SJSA1 (cell line): ENCODE measurements at places on chromosomes 7 and 10.

DNA sequence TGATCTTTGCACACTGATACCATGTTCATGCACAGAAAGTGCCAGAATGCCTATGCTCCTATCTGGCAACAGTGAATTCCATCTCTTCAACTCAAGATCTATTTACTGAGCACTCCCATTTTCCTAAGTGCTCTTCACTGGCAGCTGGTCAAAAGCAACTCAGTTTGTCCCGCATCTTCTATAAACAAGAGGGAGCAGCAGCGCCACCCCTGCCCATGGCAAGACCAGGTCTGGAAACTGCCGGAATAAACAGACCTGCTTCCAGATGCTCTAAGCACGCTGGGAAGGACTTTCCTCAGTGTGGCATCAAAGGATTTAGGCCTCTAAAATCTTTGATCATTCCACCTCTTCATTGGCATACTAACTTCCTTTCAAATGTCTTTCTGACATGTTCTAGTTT lies 104.4 kb upstream of the MACROH2A2 start:
- DNase-seq, result no peak
- no peaks in the 10 kb centered on the region for H3K27me3 ChIP-seq
- H3K4me3 ChIP-seq, result no peak overlapping the region
- H3K27ac ChIP-seq, result no peak overlapping the region
- H3K36me3 ChIP-seq, result peaks cover 53% of the 10 kb centered on the region

DNA sequence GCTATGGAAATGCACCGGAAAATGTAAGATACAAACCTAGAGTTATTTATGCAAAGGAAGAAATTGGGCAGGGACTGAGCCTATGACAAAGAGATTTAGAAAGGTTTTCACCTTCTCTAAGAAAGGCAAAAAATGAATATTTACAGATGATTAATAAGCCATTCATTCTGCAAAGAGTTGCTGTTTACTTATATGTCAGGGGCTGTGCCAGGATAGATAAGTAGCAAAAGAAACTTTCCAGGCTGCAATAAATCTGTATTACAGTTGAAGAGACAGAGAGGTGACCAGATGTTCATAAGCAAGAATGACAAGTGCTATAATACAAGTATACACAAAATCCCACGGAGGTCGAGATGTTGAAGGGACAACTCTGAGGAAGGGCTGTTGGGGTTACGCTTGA lies 299.6 kb downstream of the CALN1 start:
- no peak overlapping the region for H3K27ac ChIP-seq
- H3K27me3 ChIP-seq, result no peaks in the 10 kb centered on the region
- H3K36me3 ChIP-seq, result no peaks in the 10 kb centered on the region
- H3K4me3 ChIP-seq, result no peak overlapping the region

DNA sequence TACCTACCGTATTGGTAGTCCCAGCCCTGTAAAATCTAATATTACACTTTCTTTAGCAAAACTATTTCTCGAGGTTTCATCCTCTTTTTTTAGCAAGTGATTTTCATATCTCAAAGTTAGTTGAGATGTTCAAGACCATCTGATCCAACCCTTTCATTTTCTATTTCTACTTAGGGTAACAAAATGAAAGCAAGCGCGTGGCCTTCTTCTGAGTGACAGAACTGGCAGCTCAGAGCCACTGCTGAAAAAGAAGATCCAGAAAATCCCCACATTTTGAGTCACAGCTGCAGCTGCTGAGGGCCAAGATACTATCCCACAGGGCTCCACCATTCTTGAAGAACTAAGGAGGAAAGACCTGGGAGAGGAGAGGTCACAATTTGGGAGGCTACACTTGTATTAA lies 24.8 kb upstream of the ZNF800 start:
- H3K36me3 ChIP-seq, result no peaks in the 10 kb centered on the region
- H3K27ac ChIP-seq, result no peak overlapping the region
- no peaks in the 10 kb centered on the region; the same call in 1 of the 2 replicates for H3K27me3 ChIP-seq
- no peak overlapping the region for H3K4me3 ChIP-seq
- no peak for DNase-seq

GRCh38 chr10:99920901-99921300 lies 88.8 kb downstream of the DNMBP start:
- no peak for DNase-seq
- H3K36me3 ChIP-seq, result peaks cover 13% of the 10 kb centered on the region
- H3K27ac ChIP-seq, result no peak overlapping the region
- H3K27me3 ChIP-seq, result no peaks in the 10 kb centered on the region
- H3K4me1 ChIP-seq, result no peaks in the 10 kb centered on the region

DNA sequence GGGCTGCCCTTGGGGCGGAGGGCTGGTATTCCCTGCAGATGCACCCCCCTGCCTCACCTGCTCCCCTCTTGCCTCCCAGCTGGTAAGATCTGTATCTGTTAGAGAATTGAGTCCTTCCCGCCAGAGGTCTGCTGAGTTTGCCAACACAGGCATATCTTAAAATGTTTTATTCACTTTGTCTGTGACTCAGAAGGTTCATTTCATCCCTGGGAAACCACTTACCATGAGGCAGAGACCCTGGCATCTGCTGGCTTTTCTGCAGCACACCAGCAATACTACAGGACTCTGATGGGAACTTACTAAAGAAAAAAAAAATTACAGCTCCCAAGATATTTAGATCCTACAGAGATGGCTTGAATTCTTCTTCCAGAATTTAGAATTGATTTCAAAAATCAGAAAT lies 131.3 kb downstream of the PLPP4 start:
- H3K27ac ChIP-seq, result no peak overlapping the region
- no peak for DNase-seq
- no peaks in the 10 kb centered on the region for H3K27me3 ChIP-seq
- H3K36me3 ChIP-seq, result no peaks in the 10 kb centered on the region

- H3K27ac ChIP-seq, result no peak overlapping the region
- H3K4me1 ChIP-seq, result peaks cover 7% of the 10 kb centered on the region
- no peaks in the 10 kb centered on the region for H3K27me3 ChIP-seq
- no peaks in the 10 kb centered on the region for H3K36me3 ChIP-seq
These were observed 33.2 kb upstream of the ELN start for GRCh38 chr7:73994761-73995160.

DNA sequence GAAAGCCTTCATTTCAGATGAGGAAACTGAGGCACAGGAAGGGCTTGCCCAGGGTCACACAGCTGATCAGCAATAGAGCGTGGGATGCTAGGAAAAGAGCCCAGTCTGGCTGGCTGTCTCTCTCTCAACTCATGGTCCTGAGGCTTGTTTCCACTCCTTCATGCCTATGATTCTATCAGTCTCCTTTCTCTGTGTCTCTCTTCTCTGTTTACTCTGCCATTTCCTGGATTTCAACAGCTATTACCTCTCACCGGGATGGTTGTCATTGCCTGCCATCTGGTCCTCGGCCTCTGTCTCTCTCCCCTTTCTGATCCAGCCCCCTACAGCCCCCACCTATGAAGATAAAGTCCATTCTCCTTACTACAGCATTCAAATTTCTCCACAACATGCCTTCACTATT lies 93.3 kb upstream of the AGBL3 start:
- no peak overlapping the region for H3K27ac ChIP-seq
- H3K27me3 ChIP-seq, result no peaks in the 10 kb centered on the region
- peaks cover 41% of the 10 kb centered on the region for H3K4me1 ChIP-seq
- no peak overlapping the region for H3K4me3 ChIP-seq
- no peak for DNase-seq
- peaks cover 79% of the 10 kb centered on the region for H3K36me3 ChIP-seq

- peaks cover 58% of the 10 kb centered on the region for H3K4me1 ChIP-seq
- DNase-seq, result no peak
- no peak overlapping the region for H3K4me3 ChIP-seq
- no peaks in the 10 kb centered on the region for H3K27me3 ChIP-seq
- H3K27ac ChIP-seq, result peak overlapping the region; percentile 3; the same call in 1 of the 2 replicates
These were observed 7.6 kb downstream of the LZTS2 start for GRCh38 chr10:101007099-101007711.

DNA sequence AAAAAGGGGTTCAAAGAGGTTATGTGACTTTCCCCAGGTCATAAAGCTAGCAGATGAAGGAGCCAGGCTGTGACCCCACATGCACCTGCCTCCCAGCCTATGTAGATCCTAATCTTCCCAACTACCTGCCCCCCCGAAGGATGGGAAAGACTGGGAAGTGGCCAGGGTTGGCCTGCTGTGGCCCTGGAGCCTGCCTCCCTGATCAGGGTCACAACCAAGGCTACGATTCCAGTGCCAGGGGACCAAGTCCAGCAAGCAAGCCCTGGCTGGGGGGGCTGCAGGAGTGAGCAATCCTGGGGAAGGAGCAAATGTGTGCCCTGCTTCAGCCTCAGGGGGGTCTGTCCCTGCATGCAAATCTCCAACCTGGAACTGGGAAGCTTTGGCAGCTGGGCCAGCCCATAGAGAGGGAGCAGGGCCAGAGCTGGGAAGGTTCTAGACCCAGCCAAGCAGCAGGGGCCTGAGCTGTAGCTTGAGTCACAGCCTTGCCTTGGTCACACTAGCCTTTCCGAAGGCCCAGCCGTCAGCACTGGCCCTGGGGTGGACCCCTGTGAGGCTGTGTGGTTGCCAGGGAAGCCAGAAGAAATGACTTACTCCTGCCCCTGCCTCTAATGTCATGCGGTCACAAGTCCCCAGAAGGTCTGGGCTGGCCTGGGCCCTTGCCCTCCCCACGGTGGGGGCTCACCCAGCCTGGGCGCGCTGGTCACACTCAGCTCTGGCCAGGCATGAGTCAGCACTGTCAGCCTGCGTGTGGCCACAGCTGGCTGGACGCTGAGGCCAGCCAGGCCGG lies 96.4 kb upstream of the ZMIZ1 start:
- H3K36me3 ChIP-seq, result no peaks in the 10 kb centered on the region
- no peaks in the 10 kb centered on the region for H3K27me3 ChIP-seq
- peak; percentile 95 for DNase-seq

DNA sequence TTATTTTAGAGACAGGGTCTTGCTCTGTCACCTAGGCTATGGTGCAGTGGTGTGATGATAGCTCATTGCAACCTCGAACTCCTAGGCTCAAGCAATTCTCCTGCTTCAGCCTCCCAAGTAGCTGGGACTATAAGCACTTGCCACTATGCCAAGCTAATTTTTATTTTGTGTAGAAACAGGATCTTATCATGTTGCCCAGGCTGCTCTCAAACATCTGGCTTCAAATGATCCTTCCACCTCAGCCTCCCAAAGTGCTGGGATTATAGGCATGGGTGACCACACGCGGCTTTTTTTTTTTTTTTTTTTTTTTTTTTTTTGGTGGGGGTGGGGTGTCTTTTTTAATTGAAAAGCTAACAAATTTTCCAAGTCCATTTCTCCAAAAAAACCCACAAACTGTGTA lies 18.4 kb downstream of the HPS6 start:
- no peaks in the 10 kb centered on the region for H3K4me1 ChIP-seq
- DNase-seq, result no peak
- no peak overlapping the region for H3K4me3 ChIP-seq
- H3K27ac ChIP-seq, result no peak overlapping the region
- H3K27me3 ChIP-seq, result no peaks in the 10 kb centered on the region
- H3K36me3 ChIP-seq, result no peaks in the 10 kb centered on the region

DNA sequence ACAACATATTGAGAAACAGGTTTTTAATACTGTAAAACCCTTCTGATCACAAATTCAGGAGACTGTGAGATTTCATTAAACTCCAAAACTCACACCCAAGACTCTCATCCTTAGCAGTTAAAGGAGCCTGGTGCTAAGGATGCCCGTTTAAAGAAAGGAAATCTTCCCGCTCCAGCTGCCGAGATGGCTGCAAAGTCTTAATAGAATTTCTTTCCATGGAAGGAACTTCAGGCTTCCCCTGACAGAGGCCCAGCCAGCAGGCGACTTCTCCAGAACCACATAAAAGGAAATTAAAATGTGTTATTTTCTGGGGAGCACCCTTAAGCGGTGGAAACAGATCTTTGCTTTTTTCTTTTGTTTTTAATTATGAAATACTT lies 104.7 kb upstream of the CHST15 start:
- no peak overlapping the region for H3K27ac ChIP-seq
- H3K4me1 ChIP-seq, result no peaks in the 10 kb centered on the region
- no peak overlapping the region for H3K4me3 ChIP-seq
- no peaks in the 10 kb centered on the region for H3K36me3 ChIP-seq

GRCh38 chr10:33102071-33102470 lies 144.0 kb upstream of the ITGB1 start:
- no peaks in the 10 kb centered on the region for H3K36me3 ChIP-seq
- H3K27me3 ChIP-seq, result no peaks in the 10 kb centered on the region
- H3K4me1 ChIP-seq, result no peaks in the 10 kb centered on the region; the same call in 1 of the 2 replicates
- no peak overlapping the region for H3K4me3 ChIP-seq
- DNase-seq, result no peak

DNA sequence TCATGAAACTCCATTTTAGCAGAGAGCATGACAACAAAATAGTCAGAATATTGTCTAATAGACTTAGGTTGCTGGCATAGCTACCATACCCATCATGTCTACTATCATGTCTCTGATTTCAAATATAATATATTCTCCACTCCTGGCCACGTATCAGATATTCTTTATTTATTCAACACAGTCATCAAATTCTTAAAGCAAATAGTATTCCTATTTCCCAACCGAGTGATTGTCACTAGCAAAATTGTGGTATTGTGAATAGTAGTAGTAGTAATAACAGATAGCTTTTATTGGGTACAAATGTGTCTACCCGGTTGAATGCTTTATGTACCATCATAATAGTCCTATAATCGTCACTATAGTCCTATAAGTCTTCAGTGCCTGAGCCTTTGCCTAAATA lies 918.6 kb downstream of the KCNMA1 start:
- no peak overlapping the region for H3K27ac ChIP-seq
- no peak overlapping the region for H3K4me3 ChIP-seq
- H3K27me3 ChIP-seq, result no peaks in the 10 kb centered on the region
- no peaks in the 10 kb centered on the region for H3K36me3 ChIP-seq
- no peak for DNase-seq
- no peaks in the 10 kb centered on the region for H3K4me1 ChIP-seq

DNA sequence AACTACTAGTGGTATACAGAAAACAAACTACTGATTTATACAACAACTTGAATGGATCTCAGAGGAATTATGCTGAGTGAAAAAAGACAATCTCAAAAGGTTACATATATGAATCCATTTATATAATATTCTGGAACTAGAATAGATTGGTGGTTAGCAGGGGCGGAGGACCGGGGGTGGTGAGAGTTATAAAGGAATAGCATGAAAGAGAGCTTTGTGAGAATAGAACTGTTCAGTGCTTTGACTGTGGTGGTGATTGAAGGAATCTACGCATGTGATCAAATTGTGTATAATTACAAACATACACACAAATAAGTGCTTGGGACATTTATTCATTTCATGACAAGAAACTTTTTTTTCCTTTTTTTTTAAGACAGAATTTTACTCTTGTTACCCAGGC lies 19.6 kb downstream of the RAB19 start:
- H3K27ac ChIP-seq, result no peak overlapping the region
- H3K4me1 ChIP-seq, result no peaks in the 10 kb centered on the region
- H3K4me3 ChIP-seq, result no peak overlapping the region
- DNase-seq, result no peak
- no peaks in the 10 kb centered on the region for H3K36me3 ChIP-seq

GRCh38 chr7:138746073-138746472 lies 44.9 kb upstream of the SVOPL start:
- no peak overlapping the region for H3K4me3 ChIP-seq
- no peak for DNase-seq
- no peaks in the 10 kb centered on the region for H3K36me3 ChIP-seq
- no peaks in the 10 kb centered on the region for H3K27me3 ChIP-seq
- no peaks in the 10 kb centered on the region for H3K4me1 ChIP-seq

DNA sequence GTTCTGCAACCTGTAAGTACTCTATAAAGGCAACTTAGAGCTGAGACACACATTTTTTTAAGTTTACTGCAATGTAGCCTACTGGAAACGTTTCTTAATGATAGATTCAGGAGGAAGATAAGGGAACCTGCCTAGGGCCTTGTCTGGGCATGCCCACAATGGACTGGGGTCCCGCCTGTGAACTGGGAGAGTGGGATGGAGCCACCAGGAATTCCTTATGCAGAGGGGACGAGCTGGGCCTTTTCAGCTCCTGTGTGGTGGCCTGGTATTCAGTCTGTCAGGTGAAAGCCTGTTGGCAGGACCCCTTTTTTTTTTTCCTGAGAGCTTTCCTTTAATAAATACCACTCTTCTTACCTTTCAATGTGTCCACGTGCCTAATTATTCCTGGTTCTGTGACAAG lies 384.4 kb upstream of the ZWINT start:
- H3K4me3 ChIP-seq, result no peak overlapping the region
- H3K27ac ChIP-seq, result no peak overlapping the region
- H3K27me3 ChIP-seq, result no peaks in the 10 kb centered on the region
- no peaks in the 10 kb centered on the region for H3K4me1 ChIP-seq
